AG09309 (cell line): ENCODE measurements at places on chromosomes 7 and 10.

- no peak for DNase-seq
Observed at GRCh38 chr10:126846959-126847358, 58.3 kb upstream of the DOCK1 start.

DNA sequence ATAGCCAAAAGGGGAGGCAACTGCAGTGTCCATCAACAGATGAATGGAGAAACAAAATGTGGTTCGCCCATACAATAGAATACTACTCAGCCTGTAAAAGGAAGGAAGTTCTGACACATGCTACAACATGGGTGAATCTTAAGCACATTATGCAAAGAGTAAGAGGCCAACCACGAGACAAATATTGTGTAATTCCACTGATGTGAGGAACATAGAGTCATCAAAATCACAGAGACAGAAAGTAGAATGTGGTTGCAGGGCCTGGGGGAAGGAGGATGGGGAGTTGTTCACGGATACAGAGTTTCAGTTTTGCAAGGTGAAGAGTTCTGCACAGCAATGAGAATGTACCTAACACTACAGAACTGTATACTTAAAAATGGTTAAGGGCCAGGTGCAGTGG lies 13.7 kb upstream of the C10orf71 start:
- DNase-seq, result no peak

DNA sequence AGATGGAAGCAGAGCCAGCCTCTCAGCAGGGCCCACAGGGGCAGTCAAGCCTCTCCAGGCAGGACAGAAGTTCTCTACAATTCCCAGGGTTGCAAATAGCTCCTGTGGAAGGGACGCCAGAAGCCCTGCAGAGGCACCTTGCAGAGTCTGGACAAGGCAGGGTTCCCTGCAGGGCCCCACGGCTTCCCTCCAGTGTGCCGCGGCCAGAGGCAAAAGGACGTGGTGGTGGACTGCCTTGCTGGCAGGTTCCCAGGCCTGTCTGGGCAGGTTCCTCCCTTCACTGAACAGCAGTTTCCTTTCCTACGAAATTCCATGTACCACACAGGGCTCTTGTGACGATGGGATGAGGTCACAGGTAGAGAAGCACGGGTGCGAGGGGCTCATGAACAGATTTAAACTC lies 25.1 kb downstream of the UPP1 start:
- DNase-seq, result no peak

DNA sequence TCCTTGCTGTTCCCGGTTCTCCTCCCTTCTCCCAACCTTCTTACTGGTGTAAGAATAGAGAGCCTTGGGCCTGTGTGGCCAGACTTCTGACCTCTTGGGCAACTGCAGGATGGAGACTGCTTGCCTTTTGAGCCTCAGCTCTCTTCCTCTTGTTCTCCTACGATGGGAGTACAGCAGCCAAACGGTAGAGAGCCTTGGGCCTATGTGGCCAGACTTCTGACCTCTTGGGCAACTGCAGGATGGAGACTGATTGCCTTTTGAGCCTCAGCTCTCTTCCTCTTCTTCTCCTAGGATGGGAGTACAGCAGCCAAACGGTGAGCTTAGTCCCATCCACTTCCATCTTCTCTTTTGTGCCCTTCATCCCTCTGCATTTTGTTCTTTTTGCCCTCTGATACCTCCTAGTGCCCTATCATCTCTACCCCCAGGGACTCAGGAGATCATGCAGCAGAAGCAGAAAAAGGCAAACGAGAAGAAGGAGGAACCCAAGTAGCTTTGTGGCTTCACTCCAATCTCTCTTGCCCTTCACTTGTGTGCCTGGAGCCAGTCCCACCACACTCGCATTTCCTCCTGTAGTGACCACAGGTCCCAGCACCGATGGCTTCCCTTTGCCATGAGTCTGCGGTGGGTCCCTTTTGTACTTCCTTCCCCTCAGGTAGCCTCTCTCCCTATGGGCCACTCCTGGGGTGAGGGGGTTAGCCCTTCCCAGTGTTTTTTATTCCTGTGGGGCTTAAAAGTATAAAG lies 15.3 kb downstream of the SLC25A13 start:
- DNase-seq, result no peak

- DNase-seq, result no peak
Observed at GRCh38 chr10:43261578-43262396, 5.1 kb downstream of the RASGEF1A start.

- no peak for DNase-seq
Observed at GRCh38 chr7:100687751-100688300, 6.2 kb downstream of the GIGYF1 start.

DNA sequence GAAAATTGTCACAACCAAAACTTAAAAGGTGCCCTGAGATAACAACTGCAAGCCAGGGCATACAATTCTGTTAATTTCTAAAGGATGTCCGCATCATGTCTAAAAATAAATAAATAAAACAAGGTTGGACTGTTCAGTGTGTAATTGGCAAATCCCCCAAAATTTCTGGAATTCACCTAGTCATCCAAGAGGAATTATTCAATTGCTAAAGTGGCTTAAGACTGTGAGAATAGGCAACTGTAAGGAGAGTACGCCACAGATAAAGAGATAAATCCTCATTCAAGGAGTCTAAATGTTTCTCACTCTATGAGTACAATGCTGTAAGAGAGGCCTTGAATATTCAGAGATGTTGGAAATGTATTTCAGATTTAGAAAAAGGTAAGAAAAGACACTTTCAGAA lies 37.2 kb downstream of the PIK3AP1 start:
- peak; percentile 81 for DNase-seq

DNA sequence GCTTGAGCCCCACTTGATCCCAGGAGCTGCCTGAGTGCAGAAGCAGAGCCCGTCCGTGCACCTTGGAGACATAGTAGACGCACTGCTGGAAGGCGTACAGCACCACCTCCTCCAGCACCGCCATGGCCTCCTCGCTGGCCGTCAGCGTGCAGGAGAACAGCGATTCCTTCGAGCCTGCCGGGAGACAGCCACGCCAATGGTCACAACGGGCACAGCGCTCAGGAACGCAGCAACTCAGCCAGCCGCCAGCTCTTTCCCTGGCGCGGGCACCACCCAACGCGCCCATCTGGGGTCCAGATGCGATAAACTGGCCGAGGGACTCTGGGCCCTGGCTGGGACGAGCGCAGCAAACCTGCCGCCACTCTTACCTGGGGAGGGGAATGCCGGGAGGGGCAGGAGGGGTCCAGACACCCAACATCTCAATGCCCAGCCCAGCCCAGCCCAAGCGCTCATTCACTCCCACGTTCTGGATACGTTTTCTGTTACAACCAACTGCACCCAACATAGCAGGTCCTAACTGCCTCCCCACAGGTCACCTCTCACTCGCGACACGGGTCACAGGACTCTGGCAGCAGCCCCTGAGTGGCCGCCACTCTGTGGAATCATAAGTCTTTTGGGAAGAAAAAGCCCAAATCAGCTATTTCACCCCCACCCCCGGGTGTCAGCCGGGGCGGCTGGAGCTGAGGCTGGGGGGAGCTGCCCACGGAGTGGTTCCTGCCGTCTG lies 41.9 kb downstream of the AP5Z1 start:
- no peak for DNase-seq

DNA sequence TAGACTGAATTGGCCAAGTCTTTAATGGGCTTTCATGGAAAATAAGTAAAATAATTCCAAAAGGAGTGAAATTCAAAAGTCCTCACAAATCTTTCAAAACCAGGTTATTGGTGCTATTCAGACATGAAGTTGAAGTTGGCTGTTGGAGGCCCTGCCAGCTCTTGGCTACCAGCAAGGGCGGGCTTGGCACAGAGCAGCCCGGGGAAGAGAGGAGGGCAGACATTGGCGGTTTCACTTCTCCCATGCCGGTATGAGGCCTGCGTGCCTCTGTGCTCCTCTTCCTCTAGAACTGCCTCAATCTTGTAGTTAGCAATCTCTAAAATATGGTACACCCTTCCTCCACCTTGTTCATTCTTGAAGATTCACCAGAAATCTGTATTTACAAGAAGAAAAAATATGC lies 16.4 kb upstream of the NPS start:
- no peak for DNase-seq
